NCI-H524 (cell line): ENCODE measurements at places on chromosomes 13 and 19.

DNA sequence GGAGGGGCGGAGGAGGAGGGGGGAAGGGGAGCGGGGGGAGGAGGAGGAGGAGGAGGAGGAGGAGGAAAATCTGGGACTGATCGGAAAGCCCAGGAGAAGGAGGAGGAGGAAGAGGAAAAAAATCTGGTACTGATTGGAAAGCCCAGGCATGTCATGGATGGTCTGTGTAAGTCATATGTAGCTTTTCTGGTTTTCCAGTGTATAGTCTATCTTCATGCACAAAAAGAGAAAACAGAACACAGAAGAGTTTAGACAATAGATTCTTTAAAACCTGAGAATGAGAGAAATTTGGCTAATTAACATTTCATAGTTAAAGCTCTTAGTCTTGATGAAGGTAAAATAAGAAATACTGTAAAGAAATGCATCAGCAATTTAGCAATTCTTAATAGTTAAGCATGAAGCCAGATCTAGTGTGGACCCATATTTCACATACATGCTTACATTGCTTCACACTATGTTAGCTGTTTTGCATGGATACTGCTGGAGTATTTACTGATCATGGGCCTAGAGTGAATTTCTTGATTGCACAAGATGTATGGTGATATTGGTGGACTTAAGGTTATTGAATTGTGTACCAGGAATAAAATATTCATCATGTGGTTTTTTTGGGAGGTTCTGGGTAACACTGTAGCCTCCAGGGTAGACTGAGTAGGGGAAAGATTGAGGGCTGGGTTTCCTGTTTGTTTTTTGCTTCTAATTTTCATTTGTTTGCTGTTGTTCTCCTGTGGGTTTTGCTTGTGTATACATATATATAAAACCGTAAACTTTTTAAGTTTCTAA is 41.4 kb downstream of the SUCLA2 start:
- DNase-seq, result no peak

- DNase-seq, result no peak
These were observed 15.3 kb downstream of the WDFY2 start for GRCh38 chr13:51599444-51600176.

GRCh38 chr13:35697186-35697730 is 220.8 kb upstream of the MAB21L1 start:
- DNase-seq, result no peak

- DNase-seq, result no peak
These were observed 8.3 kb downstream of the ZNF160 start for GRCh38 chr19:53094754-53095575.

GRCh38 chr13:84208246-84208910 is 326.1 kb upstream of the SLITRK1 start:
- no peak for DNase-seq

- no peak for DNase-seq
These were observed 80.8 kb downstream of the FREM2 start for GRCh38 chr13:38767506-38768265.

DNA sequence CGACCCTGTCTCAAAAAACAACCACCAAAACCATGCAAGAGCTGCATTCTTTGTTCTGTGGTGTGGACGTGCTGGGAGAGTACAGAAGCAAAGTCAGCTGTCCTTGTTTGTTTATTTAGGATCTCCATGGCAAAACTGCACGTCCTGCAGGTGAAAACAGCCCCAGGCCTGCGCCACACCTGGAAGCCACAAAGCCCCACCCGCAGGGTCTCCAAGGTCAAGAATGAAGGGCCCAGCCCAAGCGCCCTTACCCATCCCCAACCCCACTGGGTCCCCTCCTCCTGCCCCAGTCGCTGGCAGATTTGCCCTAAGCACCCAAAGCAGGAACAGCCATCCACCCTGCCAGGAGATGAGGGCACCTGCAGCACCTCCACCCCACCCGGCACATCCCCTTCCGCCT is 10.5 kb downstream of the MBD3 start:
- no peak for DNase-seq

DNA sequence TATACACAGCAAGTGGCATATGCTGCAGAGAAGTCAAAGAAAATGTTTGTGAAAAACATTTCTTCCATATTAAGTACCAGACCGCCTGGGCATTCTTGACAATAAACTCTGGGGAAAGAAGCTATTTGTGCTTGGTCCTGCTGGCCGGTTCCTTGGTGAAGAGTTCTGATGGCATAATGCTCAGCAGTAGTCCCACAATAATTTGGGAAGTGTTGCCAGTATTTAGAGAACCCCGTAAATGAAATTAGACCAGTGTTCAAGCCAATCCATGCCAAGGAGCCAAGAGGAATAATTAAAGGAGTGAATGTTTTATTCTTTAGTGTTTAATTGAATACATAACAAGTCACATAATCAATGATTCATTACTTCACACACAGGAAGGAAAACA is 6.3 kb downstream of the KCTD12 start:
- DNase-seq, result no peak

DNA sequence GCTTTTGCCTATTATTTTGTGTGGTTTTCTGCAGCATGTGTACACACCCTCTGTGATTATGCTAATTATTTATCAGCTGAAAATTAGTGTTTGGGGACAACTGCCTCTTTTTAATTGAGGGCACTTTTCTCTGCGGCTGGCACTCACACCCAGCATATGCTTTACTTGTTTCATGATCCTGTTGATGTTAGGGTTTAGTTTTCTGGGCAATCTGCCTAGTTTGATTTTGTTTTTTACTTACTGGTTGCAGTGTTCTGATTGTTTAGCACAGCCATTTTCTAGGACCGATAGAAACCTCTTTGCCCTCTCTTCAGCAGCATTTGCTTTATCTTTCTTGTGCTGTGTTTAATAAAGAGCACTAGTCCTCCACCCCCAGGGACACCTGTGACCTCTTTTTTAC is 161.6 kb downstream of the PAN3 start:
- no peak for DNase-seq

GRCh38 chr13:29355029-29355428 is 240.5 kb downstream of the SLC7A1 start:
- no peak for DNase-seq

- DNase-seq, result no peak
These were observed 81.1 kb downstream of the CACNA1A start for GRCh38 chr19:13425151-13425550.

DNA sequence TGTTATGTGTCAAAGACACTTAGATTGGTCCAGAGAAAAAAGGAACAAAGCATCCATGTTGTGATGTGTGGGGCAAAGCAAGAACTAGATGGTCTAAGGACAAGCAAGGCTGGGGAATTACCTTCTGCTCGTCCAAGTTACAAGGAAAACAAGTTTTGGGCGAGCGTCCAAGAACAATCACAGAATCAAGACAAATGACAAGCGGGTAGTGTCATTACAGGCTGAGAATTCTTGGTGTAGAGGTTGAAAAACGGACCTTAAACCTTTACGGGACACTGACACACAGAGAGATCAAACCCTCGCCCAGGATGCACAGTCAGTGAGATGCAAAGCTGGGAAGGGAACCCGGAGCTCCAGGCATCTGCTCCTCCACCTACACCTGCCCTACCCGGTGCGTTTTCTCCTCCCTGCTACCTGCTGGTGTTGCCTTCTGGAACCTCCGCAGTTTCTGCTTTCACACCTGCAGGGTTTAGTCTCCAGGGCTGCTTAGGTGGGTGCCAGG is 515 bp upstream of the ZNF324B start:
- DNase-seq, result no peak

GRCh38 chr19:35642798-35643254 is 1.3 kb downstream of the ETV2 start:
- no peak for DNase-seq

GRCh38 chr13:98500963-98501421 is 75.9 kb downstream of the STK24 start:
- no peak for DNase-seq

DNA sequence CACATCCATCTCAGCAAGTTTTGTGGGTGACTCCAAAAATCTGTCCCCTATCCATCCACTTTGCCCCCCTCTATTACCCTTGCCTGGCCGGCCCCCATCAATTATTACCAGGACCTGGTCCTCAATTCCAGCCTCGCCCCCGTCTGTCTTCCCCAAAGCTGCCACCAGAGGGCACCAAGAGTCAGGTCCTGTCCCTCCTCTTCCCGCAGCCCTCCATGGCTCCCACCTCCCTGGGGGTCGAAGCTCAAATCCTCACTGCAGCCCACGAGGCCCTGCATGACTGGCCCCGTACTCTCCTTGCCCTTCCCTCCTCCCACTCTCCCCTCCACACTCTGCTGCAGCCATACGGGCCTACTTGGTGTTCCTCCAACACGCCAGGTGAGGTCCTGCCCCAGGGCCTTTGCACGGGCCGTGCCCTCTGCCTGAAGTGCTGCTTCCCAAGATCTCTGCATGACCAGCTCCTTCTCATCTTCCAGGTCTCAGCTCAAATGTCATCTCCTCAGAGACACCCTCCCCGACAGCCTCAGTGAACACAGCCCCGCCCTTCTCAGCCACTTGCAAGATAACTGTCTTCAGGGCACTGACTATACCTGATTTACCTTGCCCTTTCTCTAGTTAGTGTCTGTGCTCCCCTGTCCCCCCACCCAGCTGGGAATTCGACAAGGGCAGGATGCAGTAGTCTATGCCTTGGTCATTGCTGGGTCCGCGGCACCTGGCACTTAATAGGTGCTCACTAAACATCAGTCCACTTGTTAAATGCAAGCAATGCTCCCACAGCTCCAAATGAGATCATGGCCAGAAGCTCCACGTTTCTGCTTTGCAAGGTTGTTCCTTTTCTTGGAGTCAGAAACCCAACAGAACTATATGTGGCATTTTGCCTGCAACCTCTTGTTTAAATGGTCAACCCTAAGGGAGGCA is 16.8 kb upstream of the SEMA6B start:
- DNase-seq, result peak; percentile 41

GRCh38 chr19:4206818-4207484 is 22.4 kb upstream of the EBI3 start:
- no peak for DNase-seq

- peak; percentile 91 for DNase-seq
These were observed 126.5 kb downstream of the NALCN start for GRCh38 chr13:101289764-101290163.

- DNase-seq, result no peak
These were observed 4.8 kb downstream of the IER2 start for GRCh38 chr19:13154911-13155471.

GRCh38 chr19:13846557-13847406 is 30.2 kb upstream of the NANOS3 start:
- peak; percentile 59 for DNase-seq
